Mucosa of gallbladder (tissue), 1 donor: ENCODE measurements at places on chromosomes 1 and 21. TPM values are rescaled to one million over a fixed set of nuclear protein-coding genes. Genes with fewer than 3 reads are reported as not detected.

DNA sequence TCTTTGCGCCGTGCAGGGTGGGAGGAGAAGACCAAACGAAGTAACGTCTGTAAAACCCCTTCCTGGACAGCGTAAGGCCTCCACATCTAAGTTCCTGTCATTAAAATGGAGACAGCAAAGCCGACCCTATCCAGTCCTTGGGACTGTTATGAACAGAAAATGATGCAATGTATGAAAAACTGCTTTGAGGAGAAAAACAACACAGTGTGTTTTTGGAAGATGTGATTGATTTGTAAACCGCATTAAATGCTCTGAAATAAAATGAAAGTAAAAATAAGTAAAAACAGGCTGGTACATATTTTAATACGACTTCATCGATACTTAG lies 827 bp upstream of the URB1 start:
- DNase-seq, result no peak

DNA sequence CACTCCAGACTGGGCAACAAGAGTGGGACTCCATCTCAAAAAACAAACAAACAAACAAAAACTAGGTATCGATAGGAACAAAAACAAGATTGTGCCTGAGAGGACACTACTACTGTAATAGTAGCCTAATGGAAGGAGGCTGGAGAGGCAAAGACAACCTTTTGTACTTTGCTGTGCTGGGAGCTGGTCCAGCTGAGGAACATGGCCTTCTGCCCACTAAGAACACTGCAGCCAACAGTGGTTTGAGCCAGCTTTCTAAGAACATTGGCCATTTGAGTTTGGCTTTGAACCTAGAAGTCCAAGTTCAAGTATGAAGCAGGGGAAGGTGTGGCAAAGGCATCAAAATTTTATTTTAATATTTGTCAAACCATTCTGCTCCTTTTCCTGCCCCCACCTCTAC lies 22.7 kb upstream of the RGS8 start:
- peak; percentile 23 for DNase-seq

DNA sequence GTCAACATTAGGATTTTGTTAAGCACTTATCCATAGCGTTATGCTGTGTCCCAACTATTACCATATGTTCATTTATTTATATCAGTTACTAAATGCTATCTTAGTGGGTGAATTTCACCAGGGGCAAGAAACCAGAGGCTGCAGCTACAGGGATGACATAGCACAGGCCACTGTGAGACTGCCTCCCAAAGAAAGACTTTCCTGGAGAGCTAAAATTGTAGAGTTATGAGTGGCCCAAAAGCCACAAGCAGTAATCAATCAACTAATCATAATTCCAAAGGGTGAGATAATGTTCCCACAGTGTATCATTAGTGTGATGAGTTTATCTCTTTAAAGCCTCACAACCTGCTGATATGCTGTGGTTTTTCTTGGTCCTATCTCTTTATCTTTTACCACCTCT lies 3.8 kb upstream of the TGFB2 start:
- DNase-seq, result no peak

DNA sequence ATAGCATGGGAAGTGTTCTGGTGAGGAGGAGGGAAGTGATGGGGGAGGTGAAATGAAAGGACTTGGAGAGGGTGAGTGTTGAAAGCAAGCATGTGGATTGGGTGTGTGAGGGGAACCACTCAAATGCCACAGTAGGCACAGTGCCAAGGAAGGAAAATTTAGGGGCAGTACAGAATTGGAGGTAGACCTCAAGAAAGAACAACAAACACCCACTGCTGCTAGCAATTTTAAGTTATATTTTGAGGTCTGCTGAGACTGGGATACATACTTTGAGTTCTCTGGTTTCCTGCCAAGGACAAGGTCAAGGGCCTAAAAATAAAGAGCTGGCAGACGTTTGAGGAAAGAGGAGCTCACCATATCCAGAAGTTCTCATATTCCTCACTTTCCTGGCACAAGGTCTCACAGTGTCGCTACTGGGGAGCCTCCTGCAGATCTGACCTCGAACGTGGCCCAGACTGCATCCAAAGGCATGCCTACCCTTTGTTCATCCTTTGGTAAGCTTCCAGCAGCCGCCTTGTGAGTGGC lies 104.0 kb downstream of the BRINP2 start:
- DNase-seq, result peak; percentile 86

The NR5A2 gene
- 49.0 TPM for total RNA-seq

The KIF26B gene
- 0.32 TPM for total RNA-seq

DNA sequence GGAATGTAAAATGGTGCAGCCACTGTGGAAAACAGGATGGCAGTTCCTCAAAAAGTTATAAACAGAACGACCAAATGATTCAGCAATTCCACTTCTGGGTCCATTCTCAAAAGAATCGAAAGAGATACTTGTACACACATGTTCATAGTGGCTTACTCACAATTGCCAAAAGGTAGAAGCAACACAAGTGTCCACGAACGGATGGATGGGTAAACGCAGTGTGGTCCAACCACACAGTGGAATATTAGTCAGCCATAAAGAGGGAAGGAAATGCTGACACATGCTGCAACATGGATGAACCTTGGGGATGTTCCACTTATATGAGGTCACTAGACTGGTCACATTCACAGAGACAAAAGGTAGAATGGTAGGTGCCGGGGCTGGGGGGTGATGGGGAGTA lies 5.3 kb downstream of the KRTAP10-1 start:
- no peak for DNase-seq
